ENCODE measurements at places on chromosomes 12 and 14. TPM values are rescaled to one million over a fixed set of nuclear protein-coding genes. Genes with fewer than 3 reads are reported as not detected.

The PLXNC1 gene
- total RNA-seq: under 0.01 TPM

The DAO gene
- not detected for total RNA-seq

The FSCB gene
- total RNA-seq: not detected

The DPY19L2 gene
- total RNA-seq: 2.9 TPM

The IL26 gene
- total RNA-seq: not detected

The ADCY4 gene
- total RNA-seq: 0.23 TPM

The GPR68 gene
- total RNA-seq: 5.4 TPM

The RBP5 gene
- total RNA-seq: not detected

The HOXC4 gene
- total RNA-seq: 4.1 TPM

The PIWIL1 gene
- under 0.01 TPM for total RNA-seq

The SLC6A15 gene
- 37.3 TPM for total RNA-seq

The RTL1 gene
- not detected for total RNA-seq

The ASCL4 gene
- not detected for total RNA-seq

The LTB4R gene
- total RNA-seq: 14.0 TPM

The KCNC2 gene
- not detected for total RNA-seq

The LRCOL1 gene
- not detected for total RNA-seq

The LRP1 gene
- 6.2 TPM for total RNA-seq

The ACOT6 gene
- not detected for total RNA-seq

The KRT2 gene
- total RNA-seq: not detected

The TAS2R20 gene
- 0.08 TPM for total RNA-seq

The KICS2 gene
- total RNA-seq: 7.3 TPM

The SPTB gene
- not detected for total RNA-seq

The BATF gene
- not detected for total RNA-seq

The ATN1 gene
- 17.5 TPM for total RNA-seq

The SLC25A21 gene
- total RNA-seq: 0.34 TPM

The CLEC2A gene
- total RNA-seq: not detected

The KRT6C gene
- 11.7 TPM for total RNA-seq

The CCDC177 gene
- not detected for total RNA-seq

The ACVRL1 gene
- total RNA-seq: 0.61 TPM

The SLC5A8 gene
- total RNA-seq: 0.08 TPM

The GPRC5A gene
- 1.2 TPM for total RNA-seq

The RAB2B gene
- 6.7 TPM for total RNA-seq

The CLEC1B gene
- total RNA-seq: not detected

The TTC9 gene
- 0.46 TPM for total RNA-seq

The FKBP3 gene
- total RNA-seq: 31.8 TPM

The DPPA3 gene
- not detected for total RNA-seq

The TAS2R42 gene
- not detected for total RNA-seq

The WNT5B gene
- total RNA-seq: 19.9 TPM

The PRKD1 gene
- total RNA-seq: not detected

The CDK4 gene
- 145 TPM for total RNA-seq

The PLEKHH1 gene
- 3.4 TPM for total RNA-seq

The FAIM2 gene
- not detected for total RNA-seq

The EML5 gene
- 0.72 TPM for total RNA-seq

The AGAP2 gene
- 0.80 TPM for total RNA-seq

The ANO4 gene
- total RNA-seq: 9.7 TPM

Data from hair follicular keratinocyte (primary cell).